ENCODE measurements at places on chromosomes 5 and 9. TPM values are rescaled to one million over a fixed set of nuclear protein-coding genes. Genes with fewer than 3 reads are reported as not detected.

DNA sequence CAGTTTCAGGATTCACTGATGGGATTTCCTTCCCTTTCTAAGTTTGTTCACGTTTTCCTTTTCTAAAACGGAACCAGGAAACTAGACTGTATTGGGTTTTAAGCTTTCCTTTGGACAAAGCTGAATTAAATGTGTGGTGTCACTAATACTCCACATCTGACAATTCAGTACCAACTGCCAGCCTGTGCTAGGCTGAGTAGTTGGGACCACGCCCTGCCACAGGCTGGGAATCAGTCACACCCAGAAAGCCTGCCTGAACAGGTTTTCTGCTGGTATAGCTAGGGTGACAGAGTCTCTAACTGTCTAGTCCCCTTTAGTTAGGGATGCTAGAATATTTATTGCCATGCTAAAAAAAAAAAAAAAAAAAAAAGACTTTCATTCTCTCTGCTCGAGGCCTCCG, 15.6 kb downstream of the SPACA9 start:
- no peaks in the 10 kb centered on the region for H3K36me3 ChIP-seq
- H3K27me3 ChIP-seq = no peaks in the 10 kb centered on the region
- no peaks in the 10 kb centered on the region for H3K4me1 ChIP-seq
- no peak overlapping the region for H3K27ac ChIP-seq

DNA sequence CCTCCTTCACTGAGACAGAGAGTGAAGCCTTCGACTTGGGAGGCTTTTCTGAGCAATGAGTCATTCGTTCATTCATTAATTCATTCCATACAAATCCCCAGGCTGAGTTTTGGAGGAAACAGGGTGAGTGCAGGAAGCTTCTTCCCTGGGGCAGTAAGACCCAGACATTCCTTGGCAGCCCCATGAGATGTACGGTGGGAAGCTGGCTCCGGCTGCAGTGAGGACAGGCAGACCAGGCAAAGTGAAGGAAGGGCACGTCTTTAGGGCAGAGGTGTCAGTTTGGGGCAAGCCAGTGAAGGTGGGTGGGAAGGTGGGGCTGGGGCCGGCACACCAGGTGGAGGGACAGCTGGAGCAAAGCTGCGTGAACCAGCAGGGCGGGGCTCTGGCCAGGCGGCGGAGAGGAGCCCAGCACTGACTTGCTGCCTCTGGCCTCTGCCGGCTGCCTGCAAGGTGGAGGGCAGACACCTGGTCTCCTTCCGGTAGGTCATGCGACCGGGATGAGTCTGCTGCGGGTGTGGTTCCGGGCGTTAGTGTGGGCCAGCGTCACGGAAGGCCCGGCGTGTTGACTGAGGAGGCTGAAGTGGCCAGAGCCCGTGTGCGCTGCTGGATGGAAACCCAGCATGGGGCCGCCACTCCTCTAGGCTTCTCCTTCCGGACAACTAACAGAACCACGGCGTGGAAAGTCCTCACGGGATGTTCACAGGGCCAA, 16.6 kb downstream of the OLFM1 start:
- no peaks in the 10 kb centered on the region for H3K27me3 ChIP-seq
- H3K27ac ChIP-seq = no peak overlapping the region
- DNase-seq = no peak
- no peak overlapping the region for H3K4me3 ChIP-seq

DNA sequence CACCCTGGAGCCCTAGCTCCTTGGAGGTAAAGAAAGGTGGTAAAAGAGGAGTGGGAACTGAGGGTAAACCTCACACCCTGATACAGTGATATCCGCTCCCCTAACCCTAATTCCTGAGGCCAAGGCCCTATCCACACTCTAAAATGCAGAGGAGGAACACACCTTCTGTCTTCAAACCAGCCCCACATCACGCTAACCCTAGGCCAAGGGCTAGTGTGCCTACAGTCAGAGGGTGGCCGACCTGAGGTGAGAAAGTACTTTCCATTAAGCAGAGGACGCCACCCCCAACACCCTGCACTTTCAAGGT, 590 bp downstream of the HDAC3 start:
- peaks cover 30% of the 10 kb centered on the region for H3K4me1 ChIP-seq
- no peaks in the 10 kb centered on the region for H3K36me3 ChIP-seq
- no peaks in the 10 kb centered on the region for H3K27me3 ChIP-seq
- H3K27ac ChIP-seq = peak overlapping the region; percentile 67
- no peak for DNase-seq

DNA sequence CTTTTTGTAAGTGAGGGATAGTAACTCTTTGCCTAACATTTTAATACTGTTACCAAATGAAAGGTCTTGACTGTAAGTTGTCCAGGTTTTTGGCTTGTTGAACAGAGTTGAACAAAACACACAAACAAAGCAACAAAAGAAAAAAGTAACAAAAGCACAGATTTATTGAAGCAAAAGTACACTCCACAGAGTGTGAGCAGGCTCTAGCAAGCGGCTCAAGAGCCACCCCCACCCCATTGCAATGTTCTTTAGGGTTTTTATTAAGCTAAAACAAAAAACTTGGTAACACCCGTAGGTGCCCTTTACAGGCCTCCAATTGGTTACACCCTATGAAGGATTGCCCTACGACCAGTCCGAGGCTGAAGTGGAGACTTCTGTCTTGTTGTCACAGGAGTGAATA, 197.4 kb upstream of the MAP3K1 start:
- DNase-seq = no peak
- no peak overlapping the region for H3K4me3 ChIP-seq
- no peaks in the 10 kb centered on the region for H3K36me3 ChIP-seq
- H3K27me3 ChIP-seq = no peaks in the 10 kb centered on the region

DNA sequence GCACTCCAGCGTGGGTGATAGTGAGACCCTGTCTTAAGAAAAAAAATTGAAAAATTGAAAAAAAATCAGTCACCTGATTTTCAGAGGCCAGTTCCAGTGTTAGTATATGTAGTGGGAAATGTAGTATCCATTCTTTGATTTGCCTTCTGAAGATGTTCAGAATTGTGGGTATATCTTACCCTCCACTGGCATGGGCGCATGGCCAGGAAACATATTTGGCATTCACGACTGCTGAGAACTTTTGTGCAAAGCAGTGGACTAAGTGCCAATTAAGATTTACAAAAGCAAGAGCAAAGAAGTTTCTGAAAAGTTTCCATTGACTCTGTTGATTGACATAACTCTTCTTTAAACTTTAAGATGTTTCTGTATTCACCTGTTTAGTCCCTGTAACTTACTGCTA, 2.4 kb downstream of the CAVIN4 start:
- H3K27me3 ChIP-seq = no peaks in the 10 kb centered on the region
- no peak overlapping the region for H3K4me3 ChIP-seq
- no peaks in the 10 kb centered on the region for H3K36me3 ChIP-seq
- H3K27ac ChIP-seq = no peak overlapping the region
- DNase-seq = no peak

DNA sequence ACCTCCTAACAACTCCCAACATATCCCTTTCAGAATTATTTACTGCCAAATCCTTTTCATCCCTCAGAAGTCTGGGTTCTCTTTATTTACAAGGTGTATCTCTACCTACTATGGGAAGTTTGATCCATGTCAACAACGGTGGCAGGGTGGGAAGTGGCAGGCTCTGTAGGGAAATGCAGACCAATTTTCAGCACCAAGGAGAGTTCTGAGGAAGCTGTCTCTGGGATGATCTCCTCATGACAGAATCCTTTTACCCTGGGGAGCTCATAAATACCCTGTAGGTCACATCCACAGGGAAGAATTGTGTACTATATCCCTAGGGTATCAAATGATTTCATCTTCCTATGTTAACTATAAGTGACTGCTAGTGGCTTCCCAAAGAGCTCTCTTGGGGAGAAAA, 107.8 kb upstream of the NEK6 start:
- H3K4me1 ChIP-seq = no peaks in the 10 kb centered on the region
- H3K27ac ChIP-seq = no peak overlapping the region
- no peak for DNase-seq
- no peaks in the 10 kb centered on the region for H3K36me3 ChIP-seq
- H3K4me3 ChIP-seq = no peak overlapping the region

GRCh38 chr5:370959-371810, 49.7 kb downstream of the AHRR start:
- no peak for DNase-seq
- no peak overlapping the region for H3K4me3 ChIP-seq
- H3K4me1 ChIP-seq = peaks cover 13% of the 10 kb centered on the region
- H3K27ac ChIP-seq = no peak overlapping the region

GRCh38 chr5:179313849-179314521, 31.3 kb downstream of the ADAMTS2 start:
- no peaks in the 10 kb centered on the region for H3K4me1 ChIP-seq
- no peaks in the 10 kb centered on the region for H3K27me3 ChIP-seq
- H3K36me3 ChIP-seq = no peaks in the 10 kb centered on the region
- no peak overlapping the region for H3K27ac ChIP-seq
- DNase-seq = peak; percentile 60

DNA sequence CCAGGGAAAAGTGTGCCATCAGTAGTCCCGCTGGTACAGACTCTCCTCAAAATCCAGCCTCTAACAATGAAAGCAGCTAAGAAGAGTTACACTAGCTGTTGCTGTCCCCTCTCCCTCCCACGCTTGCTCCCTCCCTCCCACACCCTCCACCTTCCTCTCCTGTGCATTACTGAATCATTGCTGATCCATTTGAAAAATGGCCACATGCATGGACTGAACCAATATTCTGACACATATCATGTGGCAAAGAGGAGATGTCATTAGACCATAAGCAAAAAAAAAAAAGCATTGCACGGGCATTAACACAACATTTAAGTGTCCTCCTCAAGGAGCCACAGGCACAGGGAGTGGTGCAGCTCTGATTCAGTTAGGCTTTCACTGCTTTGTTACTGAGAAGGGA, 37.9 kb downstream of the LHFPL2 start:
- no peaks in the 10 kb centered on the region for H3K36me3 ChIP-seq
- H3K4me3 ChIP-seq = no peak overlapping the region
- DNase-seq = no peak
- no peak overlapping the region for H3K27ac ChIP-seq
- H3K4me1 ChIP-seq = peaks cover 9% of the 10 kb centered on the region

- no peaks in the 10 kb centered on the region for H3K4me1 ChIP-seq
- H3K36me3 ChIP-seq = no peaks in the 10 kb centered on the region
- DNase-seq = no peak
- H3K27ac ChIP-seq = no peak overlapping the region
These were observed 347.3 kb upstream of the ZNF608 start for GRCh38 chr5:125093776-125094175.

- H3K27ac ChIP-seq = no peak overlapping the region
- H3K4me3 ChIP-seq = no peak overlapping the region
- no peaks in the 10 kb centered on the region for H3K36me3 ChIP-seq
- H3K4me1 ChIP-seq = no peaks in the 10 kb centered on the region
- no peaks in the 10 kb centered on the region for H3K27me3 ChIP-seq
- no peak for DNase-seq
These were observed 30.9 kb downstream of the S1PR3 start for GRCh38 chr9:89022001-89022759.

DNA sequence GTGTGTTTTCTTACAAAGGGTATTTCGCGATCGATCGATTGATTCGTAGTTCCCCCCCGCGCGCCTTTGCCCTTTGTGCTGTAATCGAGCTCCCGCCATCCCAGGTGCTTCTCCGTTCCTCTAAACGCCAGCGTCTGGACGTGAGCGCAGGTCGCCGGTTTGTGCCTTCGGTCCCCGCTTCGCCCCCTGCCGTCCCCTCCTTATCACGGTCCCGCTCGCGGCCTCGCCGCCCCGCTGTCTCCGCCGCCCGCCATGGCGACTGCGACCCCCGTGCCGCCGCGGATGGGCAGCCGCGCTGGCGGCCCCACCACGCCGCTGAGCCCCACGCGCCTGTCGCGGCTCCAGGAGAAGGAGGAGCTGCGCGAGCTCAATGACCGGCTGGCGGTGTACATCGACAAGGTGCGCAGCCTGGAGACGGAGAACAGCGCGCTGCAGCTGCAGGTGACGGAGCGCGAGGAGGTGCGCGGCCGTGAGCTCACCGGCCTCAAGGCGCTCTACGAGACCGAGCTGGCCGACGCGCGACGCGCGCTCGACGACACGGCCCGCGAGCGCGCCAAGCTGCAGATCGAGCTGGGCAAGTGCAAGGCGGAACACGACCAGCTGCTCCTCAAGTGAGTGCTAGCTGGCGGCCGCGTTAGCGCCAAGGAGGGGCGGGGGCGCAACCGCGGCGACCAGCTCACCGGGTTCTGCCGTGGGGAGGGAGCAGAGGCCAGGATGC, 480 bp downstream of the LMNB1 start:
- H3K4me3 ChIP-seq = peak overlapping the region; percentile 63
- no peaks in the 10 kb centered on the region for H3K36me3 ChIP-seq
- H3K27me3 ChIP-seq = no peaks in the 10 kb centered on the region
- peak overlapping the region; percentile 94 for H3K27ac ChIP-seq
- DNase-seq = peak; percentile 72

- H3K27me3 ChIP-seq = no peaks in the 10 kb centered on the region
- no peak overlapping the region for H3K4me3 ChIP-seq
- DNase-seq = no peak
- H3K36me3 ChIP-seq = no peaks in the 10 kb centered on the region
These were observed 309.2 kb upstream of the EFNA5 start for GRCh38 chr5:107979900-107980299.

GRCh38 chr5:74865804-74866595, at the start of gene FAM169A:
Gene FAM169A, minus strand, starts transcription at chr5:74866387. Its CDS starts 24,711 bp downstream, at chr5:74841676.
- H3K27ac ChIP-seq = peak within 1 kb of the TSS; percentile 37
- no peaks in the 10 kb centered on the region for H3K27me3 ChIP-seq
- no peaks in the 10 kb centered on the region for H3K36me3 ChIP-seq
- peaks cover 16% of the 10 kb centered on the region for H3K4me1 ChIP-seq

DNA sequence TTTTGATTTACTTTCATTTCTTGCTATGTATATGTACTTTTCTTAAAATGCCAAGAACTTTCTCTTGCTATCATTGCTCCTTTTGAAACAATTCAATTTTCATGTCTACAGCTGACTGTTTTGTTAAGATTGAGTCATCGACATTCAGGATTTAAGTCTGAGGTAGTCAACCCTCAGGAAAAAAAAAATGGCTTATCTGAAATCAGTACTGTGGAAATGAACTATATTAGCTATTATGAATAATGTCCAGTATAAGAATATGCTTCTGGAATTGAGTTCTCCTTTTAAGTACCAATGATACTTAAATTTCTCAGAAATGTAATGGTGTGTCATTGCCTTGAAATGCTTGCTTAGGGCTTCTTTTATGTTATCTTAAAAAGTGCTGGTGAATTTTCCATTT, 37.9 kb downstream of the TNFAIP8 start:
- H3K4me3 ChIP-seq = no peak overlapping the region
- H3K4me1 ChIP-seq = peaks cover 2% of the 10 kb centered on the region
- DNase-seq = no peak
- H3K27me3 ChIP-seq = no peaks in the 10 kb centered on the region
- H3K27ac ChIP-seq = no peak overlapping the region

DNA sequence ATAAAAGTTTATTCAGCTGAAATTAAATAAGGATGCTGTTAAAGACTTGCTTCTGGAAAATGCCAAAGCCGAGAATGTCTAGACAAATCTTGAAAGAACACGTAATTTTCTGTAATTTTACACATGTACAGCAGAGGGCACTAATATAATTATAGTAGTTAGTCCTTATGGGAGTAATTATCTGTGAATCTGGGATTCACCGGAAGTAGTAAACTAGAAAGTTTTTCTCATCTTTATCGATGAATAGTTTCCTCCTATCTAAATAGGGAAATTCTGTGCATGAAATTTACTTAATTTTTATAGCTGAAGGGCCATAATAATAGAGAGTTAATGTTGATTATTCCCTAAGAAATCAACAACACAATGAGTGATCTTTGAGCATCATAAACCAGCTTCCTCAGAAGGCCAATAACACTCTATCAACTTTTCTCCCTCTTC, 18.4 kb upstream of the CNTLN start:
- H3K36me3 ChIP-seq = no peaks in the 10 kb centered on the region
- no peaks in the 10 kb centered on the region for H3K27me3 ChIP-seq
- no peak overlapping the region for H3K27ac ChIP-seq
- H3K4me3 ChIP-seq = no peak overlapping the region
- no peak for DNase-seq

SPATA31A3 gene
- not detected for total RNA-seq

GKAP1 gene
- total RNA-seq = 8.0 TPM

FRRS1L gene
- total RNA-seq = 0.52 TPM

TAS2R1 gene
- not detected for total RNA-seq

ADAMTS13 gene
- 5.6 TPM for total RNA-seq

PCDHB10 gene
- total RNA-seq = 2.3 TPM

ADAMTSL1 gene
- total RNA-seq = 0.99 TPM
